A549 treated with ZK216348 at 1 μM for 4 hours (cell line): ENCODE measurements at places on chromosomes 13 and 19. TPM values are rescaled to one million over a fixed set of nuclear protein-coding genes. Genes with fewer than 3 reads are reported as not detected.

SIGLECL1 gene
- not detected in 5 replicates for total RNA-seq

ZNF90 gene
- not detected in 5 replicates for total RNA-seq

CACNA1A gene
- total RNA-seq: 0.09 to 0.31 TPM (median 0.16 TPM) in 4 of 5 replicates, not detected in the other

ZNF700 gene
- 0.19 to 0.35 TPM (median 0.30 TPM) in 5 replicates for total RNA-seq

OR10H4 gene
- total RNA-seq: not detected in 5 replicates

APC2 gene
- total RNA-seq: 0.78 to 2.1 TPM (median 1.8 TPM) in 5 replicates

PDE4C gene
- 0.12 to 0.99 TPM (median 0.14 TPM) in 3 of 5 replicates, not detected in the others for total RNA-seq

DYRK1B gene
- total RNA-seq: 15.8 to 24.4 TPM (median 22.7 TPM) in 5 replicates

ETV2 gene
- 1.1 to 3.1 TPM (median 2.7 TPM) in 5 replicates for total RNA-seq

RNF17 gene
- not detected in 5 replicates for total RNA-seq

PRKCSH gene
- total RNA-seq: 216 to 282 TPM (median 266 TPM) in 5 replicates

ZNF562 gene
- 5.2 to 7.8 TPM (median 5.8 TPM) in 5 replicates for total RNA-seq

HAUS5 gene
- 10.7 to 19.3 TPM (median 15.2 TPM) in 5 replicates for total RNA-seq

LRRC4B gene
- total RNA-seq: 0.38 to 0.68 TPM (median 0.58 TPM) in 5 replicates

DOCK9 gene
- total RNA-seq: 19.1 to 32.1 TPM (median 29.6 TPM) in 5 replicates

SDHAF1 gene
- total RNA-seq: 24.6 to 55.5 TPM (median 50.4 TPM) in 5 replicates

MEDAG gene
- total RNA-seq: 0.13 to 0.47 TPM (median 0.21 TPM) in 4 of 5 replicates, not detected in the other

EFNA2 gene
- total RNA-seq: 0.61 to 3.2 TPM (median 2.9 TPM) in 5 replicates

FREM2 gene
- total RNA-seq: not detected in 5 replicates

CFD gene
- total RNA-seq: 5.8 to 25.7 TPM (median 20.6 TPM) in 5 replicates

SLC46A3 gene
- total RNA-seq: 1.3 to 2.2 TPM (median 2.0 TPM) in 5 replicates

NLRP9 gene
- total RNA-seq: not detected in 5 replicates

ZNF536 gene
- total RNA-seq: not detected in 5 replicates

ZNF738 gene
- 0.51 to 1.0 TPM (median 0.66 TPM) in 5 replicates for total RNA-seq
